Right renal pelvis (tissue), 4 donors: ENCODE measurements at places on chromosomes 1 and 21.

- DNase-seq = no peak
Measured at GRCh38 chr1:232511172-232511571, 118.8 kb downstream of the SIPA1L2 start.

GRCh38 chr1:65221638-65222339 is 73.8 kb downstream of the AK4 start:
- no peak for DNase-seq

- no peak for DNase-seq
Measured at GRCh38 chr1:184052194-184052559, 647 bp downstream of the TSEN15 start.

DNA sequence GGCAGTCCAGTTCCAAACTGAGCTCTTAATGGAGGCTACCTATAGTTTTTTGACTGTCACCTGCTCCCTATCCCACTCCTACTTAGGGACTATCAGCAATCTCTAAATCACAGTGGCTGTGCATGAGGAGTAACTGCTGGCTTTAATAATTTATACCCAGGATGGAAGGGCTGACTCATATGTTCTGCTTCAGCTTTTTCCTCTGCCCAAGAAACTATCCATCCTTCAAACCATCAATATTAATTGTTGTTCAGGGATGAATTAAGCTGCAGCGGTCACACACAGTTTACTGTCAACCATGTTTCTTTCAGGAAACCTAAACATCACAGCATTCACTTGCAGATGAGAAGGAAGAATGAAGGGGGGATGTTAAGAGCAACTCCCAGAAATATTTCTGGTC is 9.0 kb upstream of the PGBD5 start:
- no peak for DNase-seq

DNA sequence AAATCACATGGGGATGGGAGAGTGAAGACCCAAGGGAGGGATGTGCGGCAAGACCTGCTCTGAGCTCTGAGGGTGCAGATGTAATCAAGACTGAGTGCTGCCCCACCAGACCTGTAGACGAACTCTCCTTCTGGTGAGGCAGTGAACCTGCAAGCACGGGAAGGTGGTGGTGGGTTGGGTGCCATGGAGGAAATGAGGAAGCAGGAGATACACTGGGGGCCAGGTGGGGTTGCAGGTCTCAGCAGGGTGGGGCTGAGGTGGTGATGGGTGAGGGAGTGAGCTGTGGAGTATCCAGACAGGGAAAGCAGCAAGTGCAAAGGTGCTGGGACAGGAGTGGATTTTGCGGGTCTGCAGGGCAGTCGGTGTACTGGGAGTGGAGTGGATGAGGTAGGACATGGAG is 102.3 kb downstream of the KCNJ15 start:
- no peak for DNase-seq
